ENCODE measurements at places on chromosomes 7 and 10.

DNA sequence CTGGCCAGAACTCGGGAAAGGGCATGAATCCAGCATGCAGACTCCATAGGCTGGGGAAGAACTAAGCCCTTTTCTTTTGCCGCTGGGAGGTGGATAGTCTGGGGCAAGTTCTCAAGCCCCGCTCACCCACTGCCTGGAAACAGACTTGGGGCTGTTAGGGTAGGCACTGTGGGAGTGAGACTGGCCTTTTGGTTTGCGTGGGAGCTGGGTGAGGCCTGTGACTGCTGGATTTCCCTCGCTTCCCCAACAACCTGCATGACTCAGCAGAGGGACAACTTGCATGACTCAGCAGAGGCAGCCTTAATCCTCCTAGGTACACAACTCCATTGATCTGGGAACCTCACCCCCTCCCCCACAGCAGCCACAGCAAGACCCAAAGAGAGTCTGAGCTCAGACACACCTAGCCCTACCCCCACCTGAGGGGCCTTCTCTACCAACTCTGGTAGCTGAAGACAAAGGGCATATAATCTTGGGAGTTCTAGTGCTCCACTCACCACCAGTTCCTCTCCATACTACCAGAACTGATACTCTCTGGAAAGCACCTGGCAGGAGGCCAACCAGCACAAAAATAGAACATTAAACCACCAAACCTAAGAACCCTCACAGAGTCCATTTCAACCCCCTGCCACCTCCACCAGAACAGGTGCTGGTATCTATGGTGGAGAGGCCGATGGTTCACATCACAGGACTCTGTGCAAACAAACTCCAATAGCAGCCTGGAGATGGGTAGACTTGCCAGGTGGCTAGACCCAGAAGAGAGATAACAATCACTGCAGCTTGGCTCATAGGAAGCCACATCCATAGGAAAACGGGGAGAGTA is 81.4 kb upstream of the LAMB4 start:
- DNase-seq, result no peak

GRCh38 chr7:131027287-131027773 is 293.3 kb upstream of the KLF14 start:
- DNase-seq, result no peak

GRCh38 chr10:113076949-113077348 is 126.9 kb downstream of the TCF7L2 start:
- DNase-seq, result no peak

DNA sequence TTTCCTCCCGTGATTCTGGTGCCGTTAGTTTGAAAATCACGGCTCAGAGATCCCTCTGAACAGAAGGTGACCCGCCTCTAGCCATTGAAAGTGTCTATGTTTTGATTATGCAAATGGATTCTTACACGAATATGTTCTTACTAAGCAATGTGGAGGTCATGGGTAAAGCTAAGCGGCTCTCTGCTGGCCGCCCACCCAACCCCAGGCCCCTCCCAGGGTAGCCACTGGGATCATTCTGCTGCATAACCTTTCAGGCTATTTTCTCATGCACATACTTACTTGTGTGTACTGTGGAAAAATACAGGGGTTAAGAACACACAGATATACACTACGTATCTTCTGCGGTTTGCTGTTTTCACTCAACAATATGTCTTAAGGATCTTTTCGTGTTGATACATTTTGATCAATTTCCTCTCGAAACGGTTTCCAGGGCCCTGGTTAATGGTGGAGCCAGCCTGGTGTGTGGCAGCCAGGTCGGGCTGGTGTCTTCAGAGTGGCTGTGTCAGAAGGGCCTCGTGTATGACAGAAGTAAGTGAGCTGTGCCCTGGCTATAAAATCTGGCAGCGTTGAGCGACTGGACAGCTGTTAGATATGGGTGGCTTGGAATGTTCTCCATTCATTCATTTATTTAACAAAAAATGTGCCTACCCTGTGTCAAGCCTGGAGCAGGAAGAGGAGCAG is 29.9 kb downstream of the ZNF783 start:
- no peak for DNase-seq

DNA sequence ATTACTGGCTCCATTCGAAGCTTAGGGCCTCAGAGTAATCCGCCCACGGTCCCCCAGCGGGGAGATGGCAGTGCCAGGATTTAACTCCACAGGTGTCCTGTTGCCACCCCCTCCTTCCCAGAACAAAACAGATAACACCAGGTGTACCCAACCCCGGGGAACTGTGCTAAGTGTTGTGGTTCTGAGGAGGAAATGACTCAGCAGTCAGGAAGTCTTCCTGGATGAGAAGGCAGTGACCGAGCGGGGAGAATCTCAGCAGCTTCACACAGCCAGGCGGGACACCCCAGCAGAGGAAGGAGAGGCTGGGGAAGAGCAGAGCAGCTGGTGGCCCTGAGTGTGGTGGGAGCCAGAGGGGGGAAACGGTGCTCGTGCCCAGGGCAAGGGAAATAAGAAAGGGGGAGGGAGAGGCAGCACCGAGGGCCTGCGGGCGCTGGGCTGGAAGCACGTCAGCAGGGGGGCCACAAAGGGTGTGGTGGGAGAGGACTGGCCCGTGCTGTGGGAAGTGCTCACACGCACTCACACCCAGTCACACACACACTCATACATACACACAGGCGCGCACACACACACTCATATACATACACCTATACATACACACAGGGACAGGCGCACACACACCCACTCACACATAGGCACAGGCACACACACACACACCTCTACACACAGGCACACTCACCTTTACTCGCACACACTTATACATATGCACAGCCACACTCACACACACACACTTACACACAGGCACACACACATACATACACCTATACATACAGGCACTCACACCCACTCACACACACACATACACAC is 59.8 kb upstream of the CHST15 start:
- peak; percentile 45 for DNase-seq

- DNase-seq, result no peak
These were observed 22.7 kb downstream of the DHTKD1 start for GRCh38 chr10:12091421-12091820.

DNA sequence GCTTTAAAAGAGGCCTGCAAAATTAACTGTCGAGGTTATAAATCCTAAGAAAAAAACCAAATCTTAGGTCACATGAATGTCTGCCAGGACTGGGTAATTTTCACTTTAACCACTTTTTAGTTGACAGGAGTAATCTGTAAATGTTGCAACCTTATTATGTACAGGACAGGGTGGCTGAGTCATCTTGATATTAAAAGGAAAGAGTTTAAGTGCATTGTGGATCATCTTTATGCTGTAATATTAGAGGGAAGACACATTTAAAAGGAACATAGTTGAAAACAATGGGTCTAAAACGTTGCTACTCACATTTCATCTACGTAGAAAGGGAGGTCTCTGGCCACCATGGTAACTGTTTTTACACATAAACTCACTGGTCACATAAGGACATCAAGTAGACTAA is 115.5 kb downstream of the LSMEM1 start:
- no peak for DNase-seq

DNA sequence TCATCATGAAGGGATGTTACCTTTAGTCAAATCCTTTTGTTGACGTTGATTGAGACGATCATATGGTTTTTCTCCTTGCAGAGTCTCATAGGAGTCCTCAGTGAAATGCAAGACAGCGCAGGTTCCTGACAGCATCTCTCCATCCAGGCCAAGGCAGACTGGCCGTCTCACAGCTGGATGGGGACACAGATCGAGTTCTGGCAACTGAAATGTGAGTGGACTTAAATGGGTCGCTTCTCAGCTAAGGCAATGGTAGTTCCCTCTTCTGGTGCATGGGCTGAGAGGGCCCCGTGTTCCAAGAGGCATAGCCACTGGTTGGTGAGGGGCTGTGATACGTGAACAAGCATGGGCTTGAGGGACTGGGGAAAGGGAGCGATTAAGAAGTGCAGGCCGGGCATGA is 99.3 kb upstream of the CPXM2 start:
- no peak for DNase-seq

- DNase-seq, result no peak
These were observed 171.7 kb upstream of the CELF2 start for GRCh38 chr10:10845826-10846503.

- DNase-seq, result no peak
These were observed at the start of gene SUN3 for GRCh38 chr7:48028938-48029337. Gene SUN3, minus strand, starts transcription at chr7:48029107. Its CDS starts 169 bp downstream, at chr7:48028938.

Data from ovary (tissue), 10 donors.